Activated naive CD4-positive, alpha-beta T cell treated with Interleukin-2 at 50 U/mL for 16 hours (primary cell): ENCODE measurements at places on chromosomes 5 and 9.

DNA sequence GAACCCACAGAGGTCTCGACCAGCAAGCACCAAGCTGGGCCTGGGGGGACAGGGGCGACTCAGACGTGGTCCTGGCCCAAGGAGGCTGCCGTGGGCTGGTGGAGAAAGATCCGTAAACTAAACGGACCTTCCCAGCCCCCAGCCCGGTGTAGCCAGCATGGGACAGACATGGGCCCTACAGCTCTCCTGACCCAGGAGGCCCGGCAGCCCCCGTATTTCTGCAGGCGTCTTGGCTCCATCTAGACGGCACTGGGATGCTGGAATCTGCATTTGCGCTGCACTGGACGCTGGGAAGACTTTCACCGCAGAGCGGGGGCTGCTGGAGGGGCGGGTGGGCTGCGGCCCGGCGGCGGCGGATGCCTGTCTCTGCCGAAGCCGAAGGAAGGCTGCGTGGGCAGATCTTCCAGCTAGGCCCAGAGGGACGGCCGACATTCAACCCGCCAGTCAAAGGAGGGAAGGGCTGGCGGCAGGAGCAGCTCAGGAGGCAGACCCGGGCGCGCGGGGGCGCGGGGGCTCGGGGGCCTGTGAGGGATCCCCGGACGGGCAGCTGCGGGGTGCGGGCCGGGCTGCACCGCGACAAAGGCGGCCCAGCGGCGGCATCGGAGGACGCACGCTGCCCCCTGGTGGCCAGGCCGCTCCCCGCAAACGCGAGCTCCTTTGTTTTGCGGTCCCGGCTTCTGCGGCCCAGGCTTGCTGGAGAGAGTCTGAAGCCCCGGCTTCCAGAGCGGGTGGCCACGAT lies 266.2 kb downstream of the NSG2 start:
- DNase-seq, result peak; percentile 53

DNA sequence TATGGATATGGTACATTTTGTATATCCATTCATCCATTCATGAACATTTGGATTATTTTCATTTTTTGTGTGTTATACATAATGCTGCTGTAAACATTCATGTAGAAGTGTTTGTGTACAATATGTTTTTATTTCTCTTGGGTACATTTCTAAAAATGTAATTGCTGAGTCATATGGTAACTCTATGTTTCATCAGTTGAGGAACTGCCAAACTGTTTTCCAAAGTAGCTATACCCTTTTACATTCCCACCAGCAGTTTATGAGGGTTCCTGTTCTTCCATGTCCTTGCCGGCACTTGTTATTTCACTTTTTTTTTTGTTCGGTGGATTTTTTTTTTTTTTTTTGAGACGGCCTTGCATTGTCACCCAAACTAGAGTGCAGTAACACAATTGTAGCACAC lies 54.0 kb upstream of the MCCC2 start:
- no peak for DNase-seq

GRCh38 chr5:38742821-38743220 lies 103.0 kb upstream of the OSMR start:
- DNase-seq, result no peak

DNA sequence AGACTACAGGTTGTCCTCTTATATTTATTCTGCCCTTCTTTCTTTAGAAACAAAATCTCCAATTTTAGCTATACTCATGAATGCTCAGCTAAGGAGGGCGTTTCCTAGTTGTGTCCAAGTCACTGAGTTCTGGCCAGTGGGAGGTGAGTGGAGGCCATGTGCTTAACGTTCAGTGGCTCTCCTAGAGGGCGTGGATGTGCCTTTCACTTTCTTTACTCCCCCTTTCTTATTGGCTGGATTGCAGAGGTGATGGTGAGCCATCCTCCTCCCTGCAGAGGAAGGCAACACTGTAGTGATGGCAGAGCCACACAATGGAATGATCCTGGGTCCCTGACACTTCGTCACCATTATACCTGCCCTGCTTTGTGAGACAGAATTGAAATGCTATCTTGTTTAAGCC lies 54.6 kb downstream of the ALG2 start:
- DNase-seq, result no peak

DNA sequence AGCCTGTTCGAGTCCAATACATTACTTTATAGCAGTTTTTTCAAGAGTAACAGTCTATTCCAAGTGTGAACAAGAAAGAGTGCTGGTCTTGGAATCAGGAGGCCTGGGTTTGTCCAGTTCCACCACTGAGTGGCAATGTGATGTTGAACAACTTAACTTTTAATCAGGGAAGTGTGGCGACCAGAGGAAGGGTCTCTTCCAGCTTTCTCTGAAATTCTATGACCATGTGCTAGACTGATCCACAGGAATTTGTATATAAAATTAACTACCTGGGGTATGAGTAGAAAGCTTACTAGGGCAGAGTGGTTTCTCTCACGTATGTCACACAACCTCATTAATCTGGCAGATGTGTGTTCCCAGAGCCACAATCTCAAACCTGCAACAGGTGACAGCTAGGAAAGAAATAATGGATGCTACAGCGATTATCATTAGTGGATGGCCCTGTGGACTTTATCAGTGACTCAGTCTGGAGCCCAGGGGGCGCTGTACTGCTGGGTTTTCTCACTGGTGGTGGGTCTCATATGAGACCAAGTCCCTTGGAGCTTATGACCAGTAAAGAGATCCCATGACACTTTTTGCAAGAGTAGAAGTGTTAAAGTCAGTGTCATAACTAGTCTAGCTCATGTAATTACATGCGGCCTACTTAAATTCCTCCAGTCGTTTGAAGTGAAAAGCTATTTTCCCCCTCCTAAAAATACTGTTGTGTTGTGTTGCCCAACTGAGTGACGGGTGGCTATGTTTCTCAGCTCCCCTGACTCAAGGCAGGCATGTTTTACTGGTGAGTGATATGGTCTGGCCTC lies 116.5 kb downstream of the GDNF start:
- no peak for DNase-seq

DNA sequence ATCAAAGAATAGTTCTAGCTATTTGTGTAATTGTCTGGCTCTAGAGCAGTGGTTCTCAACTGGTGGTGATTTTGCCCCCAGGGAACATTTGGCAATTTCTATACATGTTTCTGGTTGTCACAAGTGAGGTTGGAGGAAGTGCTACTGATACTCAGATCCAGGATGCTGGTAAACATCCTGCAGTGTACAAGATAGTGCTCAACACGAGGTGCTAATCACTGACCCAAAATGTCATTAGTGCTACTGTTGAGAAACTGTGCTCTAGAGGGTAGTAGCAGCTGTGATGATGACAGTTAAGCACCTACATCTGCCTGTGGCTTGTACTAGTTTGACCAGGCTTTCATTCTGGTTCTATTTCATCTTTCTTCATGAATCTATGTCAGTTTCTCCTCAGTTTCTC lies 22.1 kb downstream of the LRRC19 start:
- DNase-seq, result no peak

GRCh38 chr5:60010328-60010727 lies 116.8 kb upstream of the PDE4D start:
- no peak for DNase-seq

GRCh38 chr9:114487607-114488300 lies 17.5 kb downstream of the WHRN start:
- peak; percentile 59 for DNase-seq

GRCh38 chr5:93621327-93621798 lies 38.3 kb downstream of the NR2F1 start:
- DNase-seq, result no peak

DNA sequence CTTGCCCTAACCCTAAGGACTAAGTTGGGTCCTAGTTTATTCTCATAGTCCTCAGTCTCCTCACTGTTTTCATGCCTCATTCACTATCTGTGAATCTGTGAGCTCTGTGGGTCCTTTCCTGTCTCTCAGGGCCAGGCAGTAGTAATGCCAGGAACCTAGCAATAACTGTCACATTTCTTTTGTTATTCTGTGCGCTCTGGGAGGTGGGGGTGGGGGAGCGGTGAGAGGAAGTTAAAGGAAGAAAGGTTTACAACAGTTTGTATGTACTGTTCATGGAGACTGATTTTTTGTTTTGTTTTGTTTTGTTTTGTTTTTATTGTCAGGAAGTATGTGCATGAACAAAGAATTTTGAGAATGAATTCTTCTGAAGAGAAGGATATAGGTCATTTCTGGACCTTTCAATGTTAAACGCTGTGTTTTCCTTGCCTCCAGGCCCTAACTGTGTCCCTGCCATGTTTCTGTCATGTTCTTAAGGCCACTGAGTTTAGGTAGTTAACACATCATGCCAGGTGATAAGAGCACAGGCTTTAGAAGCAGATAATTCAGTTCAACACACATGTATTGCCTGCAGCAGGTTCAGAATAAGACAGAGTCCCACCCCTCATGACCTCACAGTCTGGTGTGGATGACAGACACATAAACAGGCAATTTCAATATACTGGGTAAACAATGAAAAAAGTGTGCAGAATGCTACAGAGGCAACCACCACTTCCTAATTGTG lies 13.3 kb upstream of the FEM1C start:
- DNase-seq, result no peak

DNA sequence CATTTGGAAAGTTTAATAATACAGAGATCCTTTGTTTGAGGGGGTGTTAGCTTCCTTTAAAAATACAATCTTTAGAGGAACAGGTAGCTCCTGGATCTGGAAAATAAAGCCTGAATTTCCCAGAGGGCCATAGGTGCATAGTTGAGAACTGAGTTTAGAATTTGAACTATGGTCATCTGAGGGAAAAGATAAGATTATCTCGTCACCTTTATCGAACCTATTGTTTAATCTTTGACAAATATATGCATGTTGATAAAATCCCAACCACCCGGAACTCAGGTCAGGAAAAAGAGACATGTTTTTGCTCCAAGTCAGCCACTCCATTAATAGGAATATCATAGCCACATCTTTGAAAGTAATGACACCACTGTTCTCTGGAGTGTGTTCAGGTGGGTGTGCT lies 91.7 kb upstream of the FAM169A start:
- DNase-seq, result no peak

GRCh38 chr9:33690143-33690933 lies 105.0 kb upstream of the PRSS3 start:
- no peak for DNase-seq

DNA sequence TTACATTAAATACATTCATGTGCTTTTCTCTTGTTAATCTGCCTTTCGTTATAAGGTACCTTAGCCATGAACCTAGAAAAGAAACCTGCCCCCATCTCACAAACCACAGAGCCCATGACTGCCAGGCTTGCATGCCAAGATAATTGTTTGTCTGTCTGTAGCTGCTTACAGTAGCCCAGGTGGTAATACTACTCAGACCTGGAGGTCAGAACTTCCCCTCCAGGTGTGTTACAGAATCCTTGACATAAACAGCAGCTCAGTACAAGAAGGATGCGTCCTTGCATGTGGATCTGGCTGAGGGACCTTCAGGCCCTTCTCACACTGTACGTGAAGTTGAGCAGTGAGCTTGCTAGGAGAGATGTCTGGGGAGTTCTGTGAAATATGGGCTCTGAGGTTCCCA lies 291.4 kb downstream of the CSNK1G3 start:
- no peak for DNase-seq

DNA sequence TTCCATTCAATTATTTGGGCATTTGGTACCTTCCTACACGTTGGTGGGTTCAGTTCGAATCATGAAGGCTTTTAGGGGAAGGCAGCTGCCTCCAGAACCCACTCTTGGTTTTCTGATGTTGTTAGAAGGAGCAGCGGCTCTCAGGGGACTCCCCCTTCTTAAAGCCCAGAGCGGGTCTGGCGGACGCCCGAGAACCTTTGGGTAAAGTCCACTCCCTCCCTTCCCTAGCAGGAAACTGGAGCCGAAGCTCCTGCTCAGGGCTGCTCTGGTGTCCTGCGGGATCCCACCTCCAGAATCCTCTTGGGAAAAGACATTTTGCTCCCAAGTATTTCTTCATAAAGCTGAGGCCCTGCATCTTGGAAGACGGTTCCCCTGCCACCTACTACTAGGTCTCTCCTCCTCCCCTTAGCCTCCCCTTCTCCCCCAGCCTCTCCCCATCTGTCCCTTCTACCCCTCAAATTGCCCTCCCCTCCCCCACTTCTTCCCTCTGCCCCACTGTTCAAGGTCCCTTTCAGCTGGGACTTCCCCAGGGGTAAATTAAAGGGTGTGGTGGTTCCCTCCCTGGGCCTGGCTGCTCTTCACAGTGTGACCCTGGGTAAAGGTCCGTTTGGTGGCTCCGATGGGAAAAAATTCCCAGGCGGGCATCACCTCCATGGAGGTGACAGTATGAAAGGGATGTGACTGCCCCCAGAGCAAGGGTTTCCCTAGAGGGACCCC lies 9.3 kb downstream of the IRX4 start:
- no peak for DNase-seq

DNA sequence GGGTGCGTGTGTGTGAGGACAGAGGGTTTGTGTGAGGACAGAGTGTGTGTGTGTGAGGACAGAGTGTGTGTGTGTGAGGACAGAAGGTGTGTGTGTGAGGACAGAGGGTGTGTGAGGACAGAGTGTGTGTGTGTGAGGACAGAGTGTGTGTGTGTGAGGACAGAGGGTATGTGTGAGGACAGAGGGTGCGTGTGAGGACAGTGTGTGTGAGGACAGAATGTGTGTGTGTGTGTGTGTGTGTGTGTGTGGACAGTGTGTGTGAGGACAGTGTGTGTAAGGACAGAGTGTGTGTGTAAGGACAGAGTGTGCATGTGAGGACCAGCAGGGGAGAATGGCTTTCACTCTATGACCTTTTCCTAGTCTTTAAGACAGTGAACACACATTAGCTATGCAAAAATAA lies 63.1 kb upstream of the UBAC1 start:
- no peak for DNase-seq

GRCh38 chr9:121486043-121486442 lies 13.6 kb downstream of the GGTA1 start:
- no peak for DNase-seq

DNA sequence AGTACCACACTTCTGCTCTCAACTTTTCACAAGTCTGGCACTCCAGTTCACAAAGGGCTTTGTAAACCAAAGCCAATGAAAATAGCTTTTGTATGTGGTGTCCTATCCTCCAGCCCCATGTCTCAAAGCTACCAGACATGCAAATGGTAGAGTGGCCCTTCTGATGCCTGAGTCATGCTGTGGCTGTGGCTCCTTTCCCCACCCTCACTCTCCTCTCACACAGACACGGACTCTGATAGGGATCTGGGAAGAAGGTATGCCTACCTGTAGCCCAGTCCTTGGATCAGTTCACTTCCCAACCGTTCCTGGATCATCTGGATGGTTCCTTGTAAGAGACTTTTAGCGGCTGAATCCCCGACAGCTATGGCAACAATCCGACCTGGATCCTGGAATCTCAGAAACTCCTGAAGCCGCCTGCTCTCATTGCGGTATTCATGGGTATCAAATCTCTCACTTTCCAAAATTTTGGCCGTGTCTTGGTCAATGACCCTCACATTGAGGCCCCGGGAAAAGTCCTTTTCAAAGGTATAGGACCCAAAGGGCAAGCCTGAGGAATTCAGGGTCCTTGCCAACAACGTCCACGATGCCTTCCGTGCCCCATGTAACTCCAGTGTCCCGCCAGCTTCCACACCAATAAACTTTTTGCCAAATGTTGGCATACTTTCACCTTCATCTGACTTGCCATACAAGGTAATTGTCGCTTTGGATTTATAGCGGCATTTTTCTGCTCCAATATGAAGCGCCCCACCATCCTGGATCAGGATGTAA lies 23.4 kb downstream of the CEMIP2 start:
- DNase-seq, result no peak

GRCh38 chr9:70054521-70054920 lies 10.9 kb downstream of the MAMDC2 start:
- no peak for DNase-seq

GRCh38 chr5:152701305-152701949 lies 296.3 kb upstream of the NMUR2 start:
- DNase-seq, result no peak

GRCh38 chr5:103223031-103223955 lies 35.3 kb upstream of the MACIR start:
- DNase-seq, result no peak
